ENCODE measurements at places on chromosomes 12 and 14.

GRCh38 chr12:54173906-54174471 is 14.8 kb downstream of the SMUG1 start:
- no peak for DNase-seq

DNA sequence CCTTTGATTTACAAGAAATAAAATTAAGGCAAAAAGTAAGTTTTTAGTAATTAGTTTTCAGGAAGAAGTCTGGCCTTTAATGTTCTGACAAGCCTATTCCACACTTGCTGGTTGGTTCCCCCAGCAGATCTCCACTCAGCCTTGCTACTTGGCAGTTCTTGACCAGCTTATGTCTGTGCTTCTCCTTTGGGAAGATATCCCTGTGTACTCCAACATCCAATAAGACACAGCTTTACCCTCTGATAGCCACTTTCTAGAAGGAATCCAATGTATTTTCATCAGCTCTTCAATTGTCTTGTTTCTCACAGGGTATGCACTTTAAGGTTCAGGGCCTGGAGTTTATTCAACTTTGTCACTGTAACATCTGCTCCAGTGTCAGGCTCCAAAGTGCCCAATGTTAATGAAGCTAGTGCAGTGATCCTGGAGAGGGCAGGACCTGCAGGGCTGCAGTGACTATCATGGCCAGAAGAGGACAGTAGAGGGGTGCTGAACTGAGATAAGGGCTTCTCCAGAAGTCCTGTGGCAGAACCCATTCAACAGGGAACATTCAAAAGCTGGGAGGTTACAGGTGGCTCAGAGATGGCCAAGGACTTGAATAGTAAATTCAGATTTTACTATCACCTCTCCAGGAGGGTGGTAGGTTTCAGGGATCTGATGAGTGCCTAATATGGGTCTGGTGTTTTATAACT is 22.9 kb downstream of the JKAMP start:
- DNase-seq = no peak

GRCh38 chr12:53755893-53756292 is 4.1 kb upstream of the CISTR start:
- no peak for DNase-seq

DNA sequence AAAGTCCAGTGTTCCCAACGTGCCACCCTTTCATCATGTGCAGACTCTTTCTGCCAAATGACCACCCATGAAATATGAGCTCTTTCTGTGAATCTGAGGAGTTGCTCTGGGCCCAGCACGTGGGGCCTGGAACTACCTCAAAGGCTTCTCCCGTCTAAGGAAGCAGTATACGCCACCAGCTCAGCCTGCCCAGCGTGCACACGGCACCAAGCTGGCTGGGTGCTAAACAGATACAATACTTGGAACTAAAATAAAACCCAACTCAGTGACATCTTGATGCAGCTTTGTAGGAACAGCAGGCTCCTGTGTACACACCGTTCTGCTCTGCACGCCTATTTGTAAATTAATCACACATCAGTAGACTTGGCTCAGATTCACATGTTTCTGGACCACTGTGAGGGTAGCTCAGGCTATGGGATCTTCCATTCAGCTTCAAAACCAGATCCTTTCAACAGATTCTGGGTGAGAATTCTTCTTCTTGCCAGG is 74.8 kb downstream of the ARL6IP4 start:
- DNase-seq = no peak

- no peak for DNase-seq
These were observed 247.1 kb downstream of the AKAP6 start for GRCh38 chr14:32576088-32576795.

- DNase-seq = no peak
These were observed 800.5 kb downstream of the NRXN3 start for GRCh38 chr14:78970677-78971076.

Measured in GM12892 (cell line).